ENCODE measurements at places on chromosomes 1 and 21. TPM values are rescaled to one million over a fixed set of nuclear protein-coding genes. Genes with fewer than 3 reads are reported as not detected.
A peak's percentile ranks its signal among the peaks of the same experiment; 100 is the strongest.

Gene SEMA4A
- total RNA-seq: 5.8 TPM

Gene KLHDC7A
- total RNA-seq: not detected

Gene LENEP
- not detected for total RNA-seq

Gene OR10K2
- total RNA-seq: not detected

GRCh38 chr1:9557624-9558023 lies 18.4 kb downstream of the SLC25A33 start:
- no peak for DNase-seq

DNA sequence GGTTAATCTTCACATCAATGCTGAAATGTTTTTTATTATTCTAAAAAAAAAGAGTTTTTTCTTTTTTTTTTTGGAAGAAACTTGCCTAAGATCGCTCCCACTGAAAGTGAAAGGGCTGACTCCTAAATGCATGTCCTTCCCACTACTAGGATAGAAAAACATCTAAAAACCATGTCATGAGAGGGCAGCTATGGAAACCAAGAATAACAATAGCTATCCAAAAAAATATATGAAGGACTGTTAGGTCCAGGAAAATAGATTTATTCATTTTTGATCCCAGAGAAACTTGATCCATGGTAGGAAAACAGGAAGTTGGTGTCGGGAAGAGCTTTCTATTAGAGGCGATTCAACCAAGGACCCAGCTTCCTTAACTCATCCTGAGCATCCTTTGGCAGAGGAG lies 23.1 kb upstream of the ROR1 start:
- no peak for DNase-seq

DNA sequence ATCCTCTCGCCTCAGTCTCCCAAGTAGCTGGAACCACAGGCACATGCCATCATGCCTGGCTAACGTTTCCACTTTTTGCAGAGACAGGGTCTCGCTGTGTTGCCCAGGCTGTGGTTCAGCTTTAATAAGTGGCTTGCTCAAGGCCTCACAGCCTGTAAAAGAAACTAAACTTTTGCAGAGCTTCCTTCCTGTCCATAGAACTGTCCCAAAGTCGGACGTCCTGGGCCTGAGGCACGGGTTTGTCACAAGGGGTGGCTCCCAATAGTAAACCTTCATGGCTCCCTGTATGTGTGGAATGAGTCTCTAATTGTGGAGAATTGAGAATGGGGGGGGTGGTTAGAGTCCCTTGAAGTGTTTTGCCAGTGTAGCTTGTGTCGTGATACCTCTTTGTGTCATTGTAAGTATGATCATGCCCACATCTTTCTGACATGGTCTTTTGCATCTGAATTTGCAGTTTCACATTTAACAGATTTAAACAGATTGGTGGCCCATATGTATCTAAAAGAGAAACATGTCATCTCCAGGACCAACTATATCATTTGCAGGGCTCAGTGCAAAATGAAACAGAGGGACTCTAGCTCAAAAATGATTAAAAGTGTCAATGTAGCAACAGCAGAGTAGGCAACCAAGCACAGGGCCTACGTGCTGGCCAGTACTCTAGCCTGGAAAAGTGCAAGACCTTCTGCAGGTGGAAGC lies 332.1 kb downstream of the KIF26B start:
- no peak for DNase-seq

DNA sequence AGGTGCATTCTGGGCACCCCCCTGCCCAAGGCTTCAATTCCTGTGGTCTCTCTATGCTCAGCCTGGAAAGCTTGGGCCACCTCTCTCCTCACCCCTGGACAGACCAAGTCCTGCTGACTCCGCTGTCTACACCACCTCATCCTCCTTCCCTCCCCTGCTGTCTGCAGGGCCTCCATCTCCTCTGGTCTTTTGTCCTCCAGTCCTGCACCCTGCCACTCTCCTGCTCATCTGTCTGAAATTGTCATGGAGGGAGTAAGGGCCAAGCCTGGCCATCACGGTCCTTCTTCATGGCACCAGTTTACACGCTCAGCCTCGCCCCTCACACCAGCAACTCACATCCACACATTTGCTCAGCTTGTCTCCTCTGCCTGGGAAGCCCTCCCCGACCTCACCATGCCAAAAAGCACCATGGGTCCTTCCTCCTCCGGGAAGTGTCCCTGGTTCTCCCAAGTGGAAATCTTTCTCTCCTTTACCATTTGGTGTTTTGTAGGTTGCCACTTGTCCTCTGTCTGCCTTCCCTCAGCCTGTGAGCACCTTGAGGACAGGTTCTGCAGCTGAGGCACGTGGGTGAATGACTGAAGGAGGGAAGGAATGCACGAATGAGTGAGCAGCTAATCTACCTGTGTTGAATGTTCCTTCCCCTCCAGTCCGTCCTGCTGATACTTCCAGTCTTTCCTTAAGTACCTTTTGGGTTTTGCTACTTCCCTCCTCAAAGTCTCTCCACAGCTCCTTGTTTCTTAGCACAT lies 2.1 kb upstream of the SLC2A1 start:
- no peak for DNase-seq

- DNase-seq: no peak
Measured at GRCh38 chr1:161238039-161238473, at the start of gene NR1I3. NR1I3 (minus strand) TSS chr1:161238203; CDS start chr1:161236565, 1,638 bp downstream.

- DNase-seq: no peak
Measured at GRCh38 chr1:14881775-14882672, 271.5 kb upstream of the TMEM51 start.

DNA sequence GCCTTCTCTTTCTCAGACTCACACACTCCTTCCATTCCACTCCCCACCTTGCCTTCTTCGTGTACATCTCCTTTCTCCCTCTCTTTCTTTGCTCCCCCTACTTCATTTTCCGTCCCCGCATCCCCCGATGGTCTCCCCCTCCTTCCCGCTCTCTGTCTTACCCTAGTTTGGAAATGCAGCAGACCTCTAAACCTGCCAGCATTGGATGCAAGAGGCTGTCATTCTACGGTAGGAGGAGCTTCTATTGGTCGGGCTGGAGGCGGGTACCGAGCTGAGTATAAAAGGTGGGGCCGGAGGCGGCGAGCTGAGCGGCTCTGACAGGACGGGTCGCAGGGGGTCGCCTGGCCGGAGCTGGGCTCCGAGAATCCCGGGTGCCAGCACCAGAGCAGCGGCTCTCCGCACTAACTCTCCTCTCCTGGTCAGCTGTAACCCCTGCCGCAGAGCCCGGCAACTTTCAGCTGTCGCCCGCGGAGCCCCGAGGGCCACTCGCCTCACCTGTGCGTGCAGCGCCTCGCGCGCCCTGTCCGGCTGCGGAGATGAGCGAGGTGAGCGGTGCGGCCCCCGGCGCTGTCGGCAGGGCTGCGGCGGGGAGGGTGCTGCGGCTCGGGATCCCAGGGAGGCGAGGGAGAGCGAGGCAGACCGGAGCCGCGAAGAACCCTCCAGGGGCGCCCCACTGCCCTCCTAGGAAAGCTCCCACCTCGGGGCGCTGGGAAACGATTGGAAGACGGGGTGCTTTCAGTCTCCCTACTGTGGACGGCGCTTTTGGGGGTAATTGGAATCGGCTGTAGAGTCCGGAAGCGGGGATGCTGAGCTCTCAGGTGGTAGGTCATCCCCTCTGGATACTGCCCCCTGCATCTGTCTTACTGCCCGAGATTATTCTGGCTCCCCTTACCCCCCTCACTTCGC lies at the start of gene PCP4L1:
TSS of gene PCP4L1 (plus strand) at position 307 of the 906 bp plus-strand sequence. CDS start at position 537, 230 bp downstream.
- peak; percentile 82 for DNase-seq

- DNase-seq: peak; percentile 37
Measured at GRCh38 chr1:204441558-204441957, 29.9 kb upstream of the PPP1R15B start.

DNA sequence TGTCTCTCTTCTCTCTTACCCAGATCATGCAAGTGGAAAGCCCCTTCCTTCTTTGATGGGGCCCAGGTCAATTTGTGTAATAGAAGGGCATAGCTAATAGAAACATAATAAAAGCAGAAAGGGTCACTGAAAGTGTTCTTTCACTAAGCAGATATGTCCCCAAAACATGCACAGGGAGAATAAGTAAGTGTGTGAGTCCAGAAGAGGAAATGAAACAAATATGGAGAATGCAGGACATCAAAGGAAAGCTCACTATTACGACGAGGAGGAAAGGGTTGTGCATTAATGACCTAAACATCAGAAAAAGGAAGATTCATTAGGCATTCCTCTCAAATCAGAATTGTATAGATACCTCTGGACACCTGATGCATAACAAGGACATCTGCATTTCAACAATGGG lies 81.4 kb upstream of the SMYD2 start:
- no peak for DNase-seq

- no peak for DNase-seq
Measured at GRCh38 chr1:31510304-31510703, 66.0 kb upstream of the TINAGL1 start.

- DNase-seq: no peak
Measured at GRCh38 chr1:90133133-90133532, 138.2 kb downstream of the ZNF326 start.

Measured in posterior vena cava (tissue), 2 donors.